SK-N-SH (cell line): ENCODE measurements at places on chromosomes 5 and 9. TPM values are rescaled to one million over a fixed set of nuclear protein-coding genes. Genes with fewer than 3 reads are reported as not detected.
A peak's percentile ranks its signal among the peaks of the same experiment; 100 is the strongest.

GRCh38 chr5:115857626-115858349 lies 16.1 kb downstream of the AP3S1 start:
- DNase-seq, result no peak

GRCh38 chr5:126031989-126032716 lies 391.1 kb upstream of the GRAMD2B start:
- no peak for DNase-seq

GRCh38 chr5:91058575-91058974 lies 324.5 kb downstream of the ARRDC3 start:
- DNase-seq, result no peak

GRCh38 chr5:137867664-137868063 lies at the start of gene MYOT:
Gene MYOT (plus strand): TSS chr5:137867860. CDS start chr5:137870652, 2,792 bp downstream.
- DNase-seq, result no peak

- no peak for DNase-seq
Observed at GRCh38 chr5:2681476-2681875, 70.0 kb downstream of the IRX2 start.

DNA sequence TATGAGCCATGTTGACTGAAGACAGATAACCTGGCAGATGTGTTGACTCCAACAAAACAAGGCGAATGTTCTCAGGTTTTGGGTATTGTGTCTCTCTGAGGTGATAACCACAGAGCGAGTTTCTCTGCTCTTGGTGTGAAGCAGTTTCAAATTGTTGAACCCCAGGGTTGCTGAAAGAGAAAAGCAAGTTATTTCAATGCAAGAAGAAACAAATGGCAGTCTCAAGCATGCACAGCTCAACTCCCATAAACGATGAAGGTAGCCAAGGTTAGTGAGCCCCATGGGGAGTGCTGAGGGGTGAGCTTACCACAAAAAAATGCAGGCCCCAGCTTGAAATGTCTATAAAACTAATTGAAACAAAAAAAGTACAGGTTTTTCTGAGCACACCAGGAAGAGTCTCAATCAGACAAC lies 220.8 kb upstream of the DAPK1 start:
- DNase-seq, result no peak

DNA sequence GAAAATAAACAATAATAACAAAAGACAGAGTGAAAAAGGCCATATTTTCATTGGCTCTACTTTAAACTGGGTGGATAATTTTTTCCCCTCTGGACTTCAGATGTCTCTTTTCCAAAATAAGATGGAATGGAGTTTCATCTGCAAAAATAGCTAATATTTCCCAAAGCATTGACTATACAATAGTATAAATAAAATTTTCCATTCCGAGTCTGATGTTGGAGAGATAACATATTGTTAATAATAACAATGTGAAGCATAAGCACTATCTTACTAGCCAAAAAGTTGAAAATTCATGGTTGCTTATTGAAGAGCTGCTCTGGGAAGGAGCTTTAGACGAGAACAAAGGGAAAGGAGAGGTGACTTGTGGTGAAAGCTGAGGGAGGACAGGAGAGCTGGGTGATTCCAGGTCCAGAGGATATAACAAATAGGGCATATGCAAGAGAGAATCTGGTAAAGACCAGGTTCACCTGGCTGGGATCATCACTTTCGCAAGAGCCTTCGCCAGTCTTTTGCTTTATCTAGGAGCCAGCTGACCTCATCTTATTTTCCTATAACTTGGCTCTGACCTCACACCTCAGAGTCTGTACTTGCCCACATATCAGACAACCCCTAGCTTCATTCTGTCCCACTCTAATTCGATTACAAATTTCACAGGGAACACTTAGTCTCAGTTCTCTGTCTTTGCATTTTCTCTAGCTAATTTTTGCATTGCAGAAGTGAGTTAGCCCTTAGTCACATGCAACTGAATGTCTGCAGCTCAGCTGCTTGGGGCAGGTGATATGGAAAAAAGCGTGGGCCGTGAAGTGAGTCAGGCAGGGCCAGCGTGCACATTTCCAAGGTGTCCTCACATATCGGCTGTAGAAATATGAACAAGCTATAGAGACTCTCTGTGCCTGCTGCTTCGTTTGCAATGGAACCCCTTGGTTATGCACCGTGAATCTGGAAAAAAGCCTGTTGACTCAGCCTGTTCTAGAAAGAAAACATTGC lies 7.6 kb upstream of the ZNF474 start:
- no peak for DNase-seq

The FAM169A gene
- 2.6 and 3.3 TPM in 2 replicates for polyA plus RNA-seq

The C9orf50 gene
- 0.24 and 0.30 TPM in 2 replicates for polyA plus RNA-seq

DNA sequence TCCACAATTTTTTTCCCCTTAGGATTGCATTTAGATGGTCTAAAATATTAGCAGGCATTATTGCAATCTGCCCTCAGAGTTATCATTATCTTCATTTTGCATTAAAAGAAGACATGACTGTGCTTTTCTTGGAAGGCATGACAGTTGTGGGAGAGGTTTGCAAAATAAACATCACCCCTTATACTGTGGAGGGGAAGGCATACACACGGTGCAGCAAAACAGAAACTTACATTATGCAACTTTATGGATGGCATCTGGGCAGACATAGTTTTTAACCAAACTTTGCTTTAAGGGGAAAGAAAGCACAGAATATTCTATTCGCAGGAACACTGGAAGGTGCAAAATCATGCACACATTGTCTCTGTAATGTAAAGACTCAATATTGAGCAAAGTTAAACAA lies 505.8 kb upstream of the ADAMTS16 start:
- no peak for DNase-seq

The PCDHGA11 gene
- 0.18 and 0.23 TPM in 2 replicates for polyA plus RNA-seq

The PCDHGA12 gene
- polyA plus RNA-seq, result 0.03 and 0.05 TPM in 2 replicates

DNA sequence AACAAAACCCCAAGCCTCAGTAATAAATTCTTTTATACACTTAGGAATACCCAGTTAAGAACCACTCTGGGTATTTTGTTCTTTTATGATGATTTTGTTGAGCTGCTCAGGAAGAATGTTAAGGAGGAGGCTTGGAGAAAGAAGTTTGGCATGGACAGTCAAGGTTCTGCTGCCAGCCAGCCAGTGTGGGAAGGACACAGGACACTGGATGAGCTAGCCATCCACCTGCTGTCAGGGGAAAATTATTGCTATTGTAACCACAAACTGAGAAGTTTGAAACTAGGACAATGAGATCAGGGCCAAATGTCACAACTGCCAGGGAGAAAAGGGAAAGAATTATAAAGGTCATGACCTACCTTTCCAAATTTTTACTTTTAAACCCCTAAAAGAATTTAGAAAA lies 25.9 kb upstream of the ADAMTSL1 start:
- DNase-seq, result no peak

The PRUNE2 gene
- polyA plus RNA-seq, result 13.0 and 28.6 TPM in 2 replicates

- DNase-seq, result no peak
Observed at GRCh38 chr9:111983484-111983908, 86.9 kb downstream of the UGCG start.

GRCh38 chr9:20649381-20649780 lies 27.1 kb upstream of the MLLT3 start:
- DNase-seq, result no peak

The SPINK7 gene
- polyA plus RNA-seq, result not detected in 2 replicates

The PLPPR1 gene
- polyA plus RNA-seq, result not detected in 2 replicates

The PHF24 gene
- polyA plus RNA-seq, result not detected in 2 replicates

- DNase-seq, result no peak
Observed at GRCh38 chr5:161149078-161149477, 297.1 kb upstream of the ATP10B start.

GRCh38 chr9:84481636-84482218 lies 141.2 kb upstream of the SLC28A3 start:
- no peak for DNase-seq

The CHSY3 gene
- not detected in 2 replicates for polyA plus RNA-seq

DNA sequence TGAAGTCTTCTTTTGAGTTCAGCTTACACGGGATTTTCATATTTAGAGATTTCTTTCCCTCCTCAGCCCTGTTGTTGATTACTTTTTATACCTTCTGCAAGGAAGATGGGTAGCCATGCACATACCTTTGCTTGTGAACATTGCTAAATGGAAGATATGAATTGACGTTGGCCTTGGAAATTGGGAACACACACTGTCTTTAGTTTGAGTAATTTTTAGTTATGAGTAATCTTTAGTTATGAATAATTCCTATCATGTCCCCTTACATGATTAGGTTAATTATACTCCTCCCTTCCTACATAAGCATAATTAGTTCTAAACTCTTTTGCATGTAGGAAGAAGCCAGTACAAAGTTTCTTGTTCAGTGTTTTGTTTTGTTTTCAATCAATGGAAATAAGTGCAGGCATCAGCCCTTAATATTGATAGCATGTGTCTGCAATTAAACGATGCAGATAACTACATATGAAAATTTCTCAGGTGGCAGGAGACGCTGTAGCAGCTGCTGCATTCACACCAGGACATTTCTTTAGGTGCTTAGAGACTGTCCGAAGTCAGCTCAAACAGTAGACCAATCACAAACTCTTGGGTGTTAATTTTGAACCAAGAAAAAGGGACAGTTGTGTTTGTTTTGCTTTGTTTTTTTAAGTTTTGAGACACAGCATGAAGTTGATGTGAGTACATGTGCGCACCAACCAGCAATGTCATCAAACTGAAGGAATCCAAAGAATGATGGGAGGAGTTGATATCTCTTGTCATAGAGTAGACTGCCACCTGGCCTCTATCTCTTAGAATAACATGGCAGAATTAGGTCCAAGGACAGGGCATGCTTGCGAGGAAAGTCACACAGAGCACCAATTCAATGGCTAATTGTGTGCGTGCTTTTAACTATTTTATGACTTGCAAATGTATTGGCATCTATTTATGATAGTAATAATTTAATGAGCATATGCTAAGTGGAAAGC lies 51.4 kb downstream of the SMARCA2 start:
- no peak for DNase-seq

DNA sequence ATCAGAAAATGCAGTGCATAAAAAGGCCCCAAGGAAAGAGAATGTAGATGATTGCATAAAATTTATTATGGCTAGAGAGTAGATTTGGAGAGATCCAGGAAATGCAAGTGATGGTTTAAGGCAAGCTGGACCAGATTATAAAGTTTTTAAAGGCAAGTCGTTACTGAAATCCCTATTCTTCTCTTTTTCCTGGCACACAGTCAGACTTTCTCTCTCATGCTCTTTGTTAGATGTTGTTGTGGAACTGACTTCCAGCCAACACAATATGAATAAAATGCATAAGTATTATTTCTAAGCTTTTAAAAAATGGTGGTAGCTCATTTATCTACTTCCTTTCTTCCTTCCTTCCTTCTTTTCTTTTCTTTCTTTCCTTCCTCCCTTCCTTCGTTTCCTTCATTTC lies 1085.4 kb upstream of the CDH6 start:
- DNase-seq, result no peak

GRCh38 chr5:161686881-161687280 lies 1.4 kb downstream of the GABRA6 start:
- DNase-seq, result no peak

GRCh38 chr5:166127766-166128570 lies 2163.5 kb upstream of the WWC1 start:
- DNase-seq, result no peak

DNA sequence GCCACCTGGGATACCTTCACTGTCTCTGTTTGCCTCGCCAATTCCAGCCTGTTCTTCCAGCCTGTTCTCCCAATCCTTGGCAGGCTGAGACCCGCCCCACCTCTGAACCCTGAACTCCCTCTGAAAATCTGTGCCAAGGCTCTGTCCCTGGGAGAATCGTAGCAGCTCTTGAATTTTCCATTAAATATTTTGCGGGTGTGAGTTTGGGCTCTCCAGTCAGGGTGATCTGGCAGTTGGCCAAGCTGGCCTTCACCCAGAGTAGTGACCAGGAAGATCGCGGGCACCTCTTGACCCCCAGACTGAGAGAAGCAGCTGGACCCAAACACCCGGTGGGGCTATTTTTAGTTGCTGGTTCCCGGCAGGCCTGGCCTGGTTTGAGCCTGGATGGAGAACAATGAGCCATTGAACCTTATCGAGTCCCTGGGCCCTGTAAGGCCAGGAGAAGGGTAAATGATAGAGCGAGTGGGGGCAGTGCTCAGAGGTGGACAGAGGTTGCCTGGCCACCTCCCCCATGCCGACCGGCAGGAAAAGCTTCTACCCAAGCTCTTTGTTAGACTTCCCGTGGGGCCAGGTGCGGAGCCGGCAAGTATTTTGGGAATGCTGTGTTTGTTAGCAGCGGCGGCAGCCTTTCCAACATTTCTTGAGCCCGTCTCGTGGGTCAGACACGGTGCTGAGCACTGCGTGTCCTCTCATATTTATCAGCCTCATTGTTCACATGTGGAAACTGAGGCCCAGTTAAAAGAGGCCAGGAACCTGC lies 146.2 kb downstream of the RGS3 start:
- DNase-seq, result peak; percentile 47

DNA sequence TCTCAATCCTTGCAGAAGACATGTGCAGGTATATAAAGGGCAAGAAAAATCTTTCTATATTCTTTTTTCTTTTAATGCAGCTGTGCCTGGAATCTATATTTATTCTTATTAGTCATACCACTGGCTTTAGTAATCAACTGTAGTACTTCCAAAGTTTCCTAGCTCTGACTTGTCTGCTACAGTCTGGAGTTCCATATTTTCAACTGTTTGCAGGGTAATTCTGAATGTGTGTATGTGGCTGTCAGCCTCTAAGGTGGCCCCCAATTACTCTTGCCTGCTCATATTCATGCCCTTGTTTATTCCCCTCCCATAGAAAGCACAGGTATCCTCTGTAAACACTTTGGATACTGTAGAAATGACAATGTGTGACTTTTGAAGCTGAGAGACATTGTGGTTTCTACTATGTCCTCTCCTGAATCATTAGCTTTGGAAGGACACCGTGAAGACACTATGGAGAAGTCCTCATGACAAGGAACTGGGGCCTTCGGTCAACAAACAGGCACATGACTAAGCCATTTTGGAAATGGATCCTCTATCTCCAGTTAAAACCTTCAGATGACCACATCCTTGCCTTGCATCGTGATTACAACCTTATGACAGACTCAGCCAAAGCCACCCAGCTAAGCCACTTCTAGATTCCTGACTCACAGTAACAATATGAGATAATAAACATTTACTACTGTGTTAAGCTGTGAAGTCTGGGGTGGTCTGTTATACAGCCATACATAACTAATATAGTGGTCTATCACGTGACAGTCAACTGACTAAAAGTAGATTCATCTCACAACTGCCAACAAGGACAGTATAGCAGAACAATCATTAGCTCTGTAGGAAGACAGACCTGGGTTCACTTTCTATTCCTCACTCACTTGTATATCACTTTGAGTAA lies 49.5 kb upstream of the SUSD1 start:
- no peak for DNase-seq

DNA sequence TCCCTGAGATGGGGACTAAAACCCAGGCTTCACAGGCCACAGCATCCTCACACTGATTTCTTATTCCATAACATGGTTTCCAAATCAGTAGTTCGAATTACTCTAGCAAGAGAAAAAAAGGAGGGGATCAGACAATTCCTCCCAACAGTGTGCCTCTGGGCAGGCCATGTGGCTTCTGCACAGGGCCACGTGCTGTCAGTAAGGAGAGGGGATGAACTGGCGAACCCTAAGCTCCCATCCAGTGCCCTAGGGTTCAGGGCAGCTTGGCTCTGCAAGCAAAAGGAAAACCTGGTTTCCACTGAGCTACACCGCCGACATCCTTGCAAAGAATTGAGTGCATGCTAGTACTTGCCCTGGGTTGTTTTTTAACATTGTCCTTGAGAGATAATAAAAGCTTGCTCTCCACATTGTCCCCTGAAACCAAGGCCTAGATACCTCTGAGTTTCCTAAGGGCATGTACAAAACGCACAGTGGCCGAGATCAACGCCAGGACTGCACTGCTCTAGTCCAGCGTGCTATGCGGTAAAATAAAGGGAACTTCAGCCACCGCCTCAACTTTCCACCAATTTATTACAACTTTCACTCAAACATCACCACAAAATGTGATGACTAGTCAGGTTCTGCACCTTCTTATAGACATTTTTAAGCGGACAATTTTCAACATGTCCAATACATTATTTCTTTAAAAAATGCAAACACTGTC lies 4.5 kb downstream of the CAMSAP1 start:
- DNase-seq, result no peak

- no peak for DNase-seq
Observed at GRCh38 chr9:25648116-25648515, 30.1 kb downstream of the TUSC1 start.

The PHF19 gene
- polyA plus RNA-seq, result 24.5 and 33.4 TPM in 2 replicates
